ENCODE measurements at places on chromosomes 16 and 17.
A peak's percentile ranks its signal among the peaks of the same experiment; 100 is the strongest.

GRCh38 chr17:13306310-13306962 lies 288.6 kb upstream of the ELAC2 start:
- DNase-seq = no peak

DNA sequence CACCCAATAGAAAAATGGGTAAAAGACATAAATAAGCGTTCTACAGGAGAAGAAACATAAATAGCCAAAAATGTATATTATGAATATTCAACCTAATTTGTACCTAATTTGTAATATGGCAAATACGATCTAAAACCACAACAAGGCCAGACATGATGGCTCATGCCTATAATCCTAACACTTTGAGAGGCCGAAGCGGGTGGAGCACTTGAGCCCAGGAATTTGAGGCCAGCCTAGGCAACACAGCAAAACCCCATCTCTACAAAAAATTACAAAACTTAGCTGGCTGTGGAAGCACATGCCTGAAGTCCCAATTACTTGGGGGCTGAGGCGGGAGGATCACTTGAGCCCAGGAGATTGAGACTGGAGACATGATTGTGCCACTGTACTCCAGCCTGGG lies 30.1 kb downstream of the CRLF3 start:
- DNase-seq = no peak

GRCh38 chr17:17778308-17779014 lies 58.3 kb downstream of the SREBF1 start:
- no peak for DNase-seq

DNA sequence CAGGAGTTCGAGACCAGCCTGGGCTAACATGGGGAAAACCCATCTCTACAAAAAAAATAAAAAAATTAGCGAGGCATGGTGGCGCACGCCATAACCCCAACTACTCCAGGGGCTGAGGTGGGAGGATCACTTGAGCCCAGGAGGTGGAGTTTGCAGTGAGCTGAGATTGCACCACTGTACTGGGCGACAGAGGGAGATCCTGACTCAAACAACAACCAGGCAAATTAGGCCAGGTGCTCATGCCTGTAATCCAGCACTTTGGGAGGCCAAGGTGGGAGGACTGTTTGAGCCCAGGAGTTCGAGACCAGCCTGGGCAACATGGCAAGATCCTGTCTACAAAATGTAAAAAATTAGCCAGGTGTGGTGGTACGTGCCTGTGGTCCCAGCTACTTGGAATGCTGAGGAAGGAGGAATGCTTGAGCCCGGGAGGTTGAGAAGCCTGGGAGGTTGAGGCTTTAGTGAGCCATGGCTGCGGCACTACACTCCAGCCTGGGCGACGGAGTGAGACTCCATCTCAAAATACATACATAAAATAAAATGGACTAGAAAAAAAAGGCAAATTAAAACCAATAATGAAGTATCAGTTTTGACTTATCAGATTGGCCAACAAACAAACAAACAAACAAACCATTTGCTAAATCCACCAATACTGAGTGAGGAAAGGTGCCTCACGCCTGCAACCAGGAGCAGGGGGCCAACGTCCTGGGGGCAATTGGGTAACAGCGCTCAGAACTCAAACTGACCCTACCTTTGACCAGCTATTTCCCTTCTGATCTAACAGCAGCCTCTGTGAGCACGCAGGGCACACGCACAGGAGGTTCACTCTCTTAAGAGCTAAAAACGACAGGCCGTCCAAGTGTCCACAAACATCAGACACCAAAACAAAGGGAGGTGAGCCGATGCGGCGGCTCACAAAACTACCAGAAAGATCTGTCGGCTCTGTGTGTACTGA lies 19.4 kb upstream of the FASN start:
- DNase-seq = no peak

DNA sequence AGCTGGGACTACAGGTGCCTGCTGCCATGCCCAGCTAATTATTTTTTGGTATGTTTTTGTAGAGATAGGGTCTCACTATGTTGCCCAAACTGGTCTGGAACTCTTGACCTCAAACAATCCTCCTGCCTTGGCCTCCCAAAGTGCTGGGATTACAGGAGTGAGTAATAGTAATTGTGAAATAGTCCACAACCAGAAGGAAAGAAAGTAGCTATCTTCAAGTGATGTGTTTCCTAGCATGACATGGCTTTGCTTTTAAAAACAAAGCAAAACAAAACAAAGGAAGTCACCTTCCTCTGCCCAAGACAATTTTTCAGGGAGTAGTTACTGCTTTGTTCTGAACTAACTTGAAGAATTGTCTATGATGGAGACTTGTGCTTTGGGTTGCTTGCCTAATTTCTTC lies 27.0 kb downstream of the ATP6V0A1 start:
- DNase-seq = no peak

GRCh38 chr17:32266051-32266388 lies 388 bp downstream of the RHBDL3 start:
- no peak for DNase-seq

DNA sequence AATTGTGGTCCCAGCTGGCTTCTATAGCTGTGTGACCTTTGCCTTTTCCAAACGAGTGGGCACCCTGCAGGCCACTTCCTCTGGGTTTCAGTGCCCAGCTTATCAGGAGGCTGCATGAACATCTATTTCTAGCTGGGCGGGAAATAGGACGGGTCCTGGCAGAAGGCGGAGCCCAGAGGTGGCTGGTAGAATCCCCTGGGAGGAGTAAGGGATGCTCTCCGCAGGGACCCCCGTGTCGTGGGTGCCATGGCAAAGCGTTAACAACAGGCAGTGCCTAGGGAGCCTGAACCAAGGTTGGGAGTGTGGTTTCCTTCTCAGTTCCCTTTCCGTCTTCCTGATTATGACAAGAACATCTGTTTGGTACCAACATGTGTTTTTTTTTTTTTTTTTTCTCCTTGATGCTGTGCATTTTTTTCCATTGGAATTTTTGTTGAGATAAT lies 58.2 kb downstream of the PLCG2 start:
- DNase-seq = no peak

GRCh38 chr16:30186782-30187555 lies 3.6 kb downstream of the CORO1A start:
- peak; percentile 73 for DNase-seq

GRCh38 chr17:73773702-73774101 lies 129.5 kb upstream of the SDK2 start:
- no peak for DNase-seq

DNA sequence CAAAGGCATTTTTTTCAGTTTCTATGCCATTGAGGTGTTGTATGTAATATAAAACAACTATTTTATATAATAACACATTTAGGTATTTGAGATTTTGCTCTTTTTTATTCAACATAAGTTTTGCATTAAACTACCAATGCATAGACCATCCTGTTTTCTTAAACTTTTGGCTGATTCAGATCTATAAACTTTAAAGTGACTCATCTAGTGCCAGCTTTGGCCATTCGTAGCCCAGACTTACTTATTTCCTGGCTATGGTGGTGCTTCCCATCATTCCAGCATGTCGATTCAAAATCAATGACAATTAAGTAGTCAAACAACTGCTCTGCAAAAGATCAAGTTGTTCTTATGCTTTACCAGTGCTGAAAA lies 3.1 kb downstream of the ERI2 start:
- no peak for DNase-seq

GRCh38 chr16:85191341-85191965 lies 79.2 kb upstream of the CIBAR2 start:
- DNase-seq = no peak

DNA sequence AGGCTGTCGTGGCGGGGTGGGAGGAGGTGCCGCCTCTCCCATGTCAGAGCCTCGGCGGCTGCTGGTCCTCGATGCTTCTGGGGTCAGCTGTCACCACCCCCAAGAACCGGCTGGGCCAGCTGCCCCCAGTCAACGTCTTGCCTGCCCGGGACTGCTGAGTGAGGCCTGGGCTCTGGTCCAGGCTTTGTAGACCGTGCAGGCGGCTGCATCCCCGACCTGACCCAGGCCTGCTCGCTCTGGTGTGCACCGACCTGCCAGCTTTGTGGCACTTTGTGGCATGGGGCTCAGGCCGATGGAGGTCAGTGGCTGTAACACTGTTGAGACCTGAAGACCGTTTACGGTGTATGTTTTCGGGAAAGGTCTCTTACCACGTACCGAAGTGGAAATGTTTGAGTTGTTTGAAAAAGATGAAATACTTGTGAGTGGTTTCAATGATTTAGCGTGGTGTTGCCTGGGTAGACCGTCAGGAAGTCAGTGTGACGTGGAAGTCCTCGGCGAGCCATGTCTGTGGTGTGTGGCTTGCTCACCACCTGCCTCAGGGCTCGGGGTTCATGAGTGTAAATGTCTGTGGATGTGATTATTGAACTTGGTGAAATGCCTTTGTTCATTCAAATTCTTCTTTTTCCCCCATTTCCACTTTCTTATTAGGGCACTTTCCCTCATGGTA lies 53.2 kb upstream of the ZNF750 start:
- DNase-seq = peak; percentile 67

DNA sequence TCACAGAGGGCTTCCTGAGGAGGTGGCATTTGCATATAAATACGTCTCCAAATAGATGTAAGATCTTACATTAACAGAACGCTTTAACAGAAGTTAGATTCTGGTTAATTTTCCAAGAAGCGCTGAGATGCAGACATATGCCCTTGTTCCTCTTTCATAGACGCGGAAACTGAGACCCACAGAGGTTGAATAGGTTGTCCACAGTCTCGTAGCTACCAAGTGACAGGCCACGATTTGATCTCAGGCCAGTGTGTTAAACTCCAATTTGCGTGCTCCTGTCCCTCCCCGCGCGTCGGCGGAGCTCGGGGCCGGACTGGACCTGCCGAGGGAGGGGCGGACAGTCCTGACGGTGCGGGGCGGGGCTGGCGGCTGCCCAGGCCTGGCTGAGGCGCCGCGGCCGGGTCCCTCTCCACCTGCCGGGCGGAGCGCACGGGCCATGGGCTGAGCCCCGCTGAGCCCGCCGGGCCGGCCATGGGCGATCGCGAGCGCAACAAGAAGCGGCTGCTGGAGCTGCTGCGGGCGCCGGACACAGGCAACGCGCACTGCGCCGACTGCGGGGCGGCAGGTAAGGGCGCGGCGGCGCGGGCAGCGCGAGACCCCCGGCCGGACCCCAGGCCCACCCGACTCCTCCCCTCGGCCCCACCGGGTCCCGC lies at the start of gene ADAP2:
TSS of gene ADAP2 (plus strand) at position 402 of the 653 bp plus-strand sequence. CDS start at position 472, 70 bp downstream.
- DNase-seq = no peak
